Calu3 (cell line): ENCODE measurements at places on chromosomes 12 and 14. TPM values are rescaled to one million over a fixed set of nuclear protein-coding genes. Genes with fewer than 3 reads are reported as not detected.

The DEPDC4 gene
- 1.9 and 3.7 TPM in 2 replicates for total RNA-seq

GRCh38 chr12:6828781-6829535 is 751 bp downstream of the P3H3 start:
- DNase-seq = peak; percentile 19

GRCh38 chr14:59294662-59294992 is 106.2 kb downstream of the DAAM1 start:
- DNase-seq = no peak

GRCh38 chr12:50984586-50985298 is 32.4 kb downstream of the HIGD1C start:
- no peak for DNase-seq

The AMIGO2 gene
- 27.0 and 66.2 TPM in 2 replicates for total RNA-seq

DNA sequence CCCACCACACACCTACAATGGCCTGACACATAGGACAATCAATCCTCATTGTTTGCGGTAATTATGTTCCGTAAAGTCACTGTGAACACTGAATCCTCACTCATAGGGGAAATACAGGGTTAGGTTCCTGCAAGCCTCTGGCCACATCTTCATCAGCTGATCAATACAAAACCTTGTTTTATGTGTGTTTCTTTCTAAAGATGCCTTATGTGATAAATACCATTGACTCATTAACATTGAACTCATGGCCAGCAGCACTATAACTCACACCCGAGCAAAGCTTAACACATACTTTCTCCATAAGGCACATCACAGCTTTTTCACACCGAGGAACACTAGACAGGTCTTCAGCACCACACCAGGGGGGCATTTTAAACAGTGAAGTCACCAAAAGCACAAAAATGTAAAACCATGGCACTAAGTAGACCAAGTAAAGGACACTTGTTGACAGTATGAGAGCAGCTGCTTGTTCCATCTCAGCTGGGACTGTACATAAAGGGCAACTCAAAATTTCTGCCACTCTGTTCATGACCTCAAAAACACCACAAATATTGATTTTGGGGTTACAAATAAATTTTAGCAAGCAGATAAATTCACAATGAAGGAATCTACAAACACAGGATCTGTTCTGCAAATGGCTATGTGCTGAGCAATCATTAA is 60.5 kb downstream of the ESR2 start:
- DNase-seq = no peak

- DNase-seq = no peak
Observed at GRCh38 chr12:56146492-56147460, 5.6 kb upstream of the MYL6B start.

- no peak for DNase-seq
Observed at GRCh38 chr12:91896286-91897024, 249.2 kb downstream of the BTG1 start.

DNA sequence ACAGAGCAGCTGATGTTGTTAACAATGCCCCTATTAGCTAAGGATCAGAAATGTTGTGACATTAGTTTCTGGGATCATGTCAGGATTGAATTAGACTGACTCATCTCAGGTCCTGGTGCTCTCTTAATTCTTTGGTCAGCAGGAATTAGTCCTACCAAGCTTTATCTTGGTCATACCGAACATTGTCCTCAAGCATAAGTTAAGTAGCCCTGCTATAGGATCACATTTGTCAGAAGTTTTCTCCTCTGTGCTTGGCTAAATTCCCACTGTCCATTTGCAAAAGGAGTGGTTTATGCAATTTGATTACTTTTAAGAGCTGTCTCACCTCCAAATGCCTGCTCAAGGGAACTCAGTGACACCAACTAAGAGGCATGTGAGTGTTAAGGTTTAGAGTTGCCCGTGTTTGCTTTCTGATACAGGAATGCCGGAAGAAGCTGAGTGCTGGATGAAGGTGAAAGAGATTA is 48.4 kb upstream of the IFNG-AS1 start:
- peak; percentile 37 for DNase-seq

- DNase-seq = no peak
Observed at GRCh38 chr12:111887926-111888745, 46.1 kb downstream of the MAPKAPK5 start.

DNA sequence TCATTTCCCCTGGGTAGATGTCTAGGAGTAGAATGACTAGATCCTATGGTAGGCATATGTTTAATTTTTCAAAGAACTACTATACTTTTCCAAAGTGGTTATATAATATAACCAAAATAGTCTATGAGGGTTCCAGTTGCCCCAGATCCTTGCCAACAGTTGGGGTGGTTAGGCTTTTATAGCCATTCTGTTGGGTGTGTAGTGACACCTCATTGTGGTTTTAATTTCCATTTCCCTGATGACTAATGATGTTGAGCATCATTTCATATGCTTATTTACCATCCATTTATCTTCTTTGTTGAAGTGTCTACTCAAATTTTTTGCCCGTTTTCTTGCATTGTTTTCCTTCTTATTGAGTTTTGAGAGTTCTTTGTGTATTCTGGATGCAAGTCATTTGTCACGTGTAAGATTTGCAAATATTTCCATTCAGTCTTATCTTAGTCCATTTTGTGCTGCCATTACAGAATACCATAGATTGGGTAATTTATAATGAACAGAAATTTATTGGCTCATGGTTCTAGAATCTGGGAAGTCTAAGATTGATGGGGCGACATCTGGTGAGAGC is 4.7 kb downstream of the SYNE2 start:
- DNase-seq = no peak

DNA sequence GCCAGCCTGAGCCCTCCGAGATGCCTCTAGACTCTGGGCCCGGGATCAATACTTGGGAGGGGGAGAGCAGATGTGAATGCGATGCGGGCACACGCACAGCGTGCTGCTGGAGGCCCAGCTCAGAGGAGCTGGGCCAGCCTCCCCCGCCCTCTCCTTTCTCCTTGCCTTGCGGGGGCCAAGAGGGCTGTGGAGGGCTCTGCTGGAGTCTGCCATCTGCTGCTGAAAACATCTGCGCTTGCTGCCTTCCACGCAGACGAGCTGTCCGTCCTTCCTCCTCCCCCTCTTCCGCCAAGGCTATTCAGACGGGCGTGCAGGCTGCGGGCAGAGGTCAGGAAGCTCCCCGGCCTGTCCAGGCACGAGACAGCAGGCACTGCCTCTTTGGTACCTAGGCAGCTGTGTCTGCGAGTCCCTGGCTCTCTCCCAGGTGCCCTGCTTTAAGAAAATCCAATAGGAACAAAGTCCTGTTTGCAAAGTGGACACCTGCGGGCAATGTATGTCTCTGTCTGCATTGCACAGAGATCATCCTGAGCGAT is 75.2 kb downstream of the SPRING1 start:
- DNase-seq = no peak

The ACOT4 gene
- total RNA-seq = 1.1 and 1.6 TPM in 2 replicates

GRCh38 chr14:73467377-73467776 is 9.0 kb upstream of the NUMB start:
- no peak for DNase-seq

GRCh38 chr12:70741256-70741655 is 104.0 kb upstream of the PTPRB start:
- no peak for DNase-seq

DNA sequence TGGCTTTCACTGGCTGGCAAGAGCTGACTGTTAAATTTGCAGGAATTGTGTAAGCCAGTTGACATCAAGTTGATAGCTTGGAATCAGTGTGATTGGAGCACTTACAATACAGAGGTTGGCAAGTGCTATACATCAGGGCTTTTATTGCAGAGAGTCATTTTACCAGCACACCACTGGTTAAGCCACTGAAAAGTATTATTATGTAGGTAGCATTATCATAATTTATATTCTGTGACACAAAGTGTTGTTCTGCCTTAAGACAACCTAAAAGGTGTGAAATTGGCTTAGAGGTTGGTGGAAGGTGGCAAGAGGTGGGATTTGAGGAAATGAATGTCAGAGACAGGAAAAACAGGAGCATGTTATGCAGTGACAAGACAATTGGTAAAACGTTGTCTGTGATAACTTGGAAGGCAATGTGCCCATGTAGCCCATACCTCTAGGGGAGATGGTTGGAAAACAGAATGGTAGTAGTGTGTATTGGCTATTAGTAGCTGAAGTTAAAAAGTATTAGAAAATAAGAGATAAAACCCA is 172.9 kb upstream of the PRICKLE1 start:
- DNase-seq = no peak

DNA sequence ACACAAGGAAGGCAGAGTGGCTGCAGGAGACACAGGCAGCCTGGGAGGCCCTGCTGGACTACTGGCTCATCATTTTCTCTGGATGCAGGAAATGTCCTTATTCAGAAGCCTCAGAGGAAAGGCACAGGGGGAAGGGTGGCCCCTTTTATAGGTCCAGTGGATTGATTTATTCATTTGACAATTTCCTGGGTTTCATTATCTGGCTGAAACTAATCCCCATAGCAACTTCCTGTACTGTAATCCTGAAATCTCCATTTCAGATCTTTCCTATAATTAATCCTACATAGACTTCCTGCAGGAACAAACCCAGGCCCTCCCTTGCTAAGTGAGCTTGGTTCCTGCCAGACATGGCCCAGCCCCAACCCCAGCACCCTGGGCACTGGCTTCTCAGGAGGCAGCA is 23.0 kb downstream of the KRT76 start:
- DNase-seq = no peak
